ENCODE measurements at places on chromosomes 7 and 10. TPM values are rescaled to one million over a fixed set of nuclear protein-coding genes. Genes with fewer than 3 reads are reported as not detected.

The C10orf53 gene
- not detected for total RNA-seq

The CALD1 gene
- total RNA-seq: 0.40 TPM

The ATOH7 gene
- not detected for total RNA-seq

The ZC3HAV1L gene
- 8.7 TPM for total RNA-seq

The GPRIN2 gene
- total RNA-seq: not detected

The PTPN20 gene
- total RNA-seq: 0.67 TPM

The UPF2 gene
- total RNA-seq: 55.1 TPM

The GSAP gene
- 15.9 TPM for total RNA-seq

The GIMAP8 gene
- 10.2 TPM for total RNA-seq

The RNF148 gene
- not detected for total RNA-seq

The GIMAP5 gene
- total RNA-seq: 75.5 TPM

The CYP51A1 gene
- 62.5 TPM for total RNA-seq

The MINDY4 gene
- total RNA-seq: 2.5 TPM

The TNKS2 gene
- 31.7 TPM for total RNA-seq

The SCART1 gene
- 2.0 TPM for total RNA-seq

The NRG3 gene
- total RNA-seq: not detected

The DEPP1 gene
- 0.53 TPM for total RNA-seq

The DMBT1 gene
- not detected for total RNA-seq

The CCL26 gene
- total RNA-seq: not detected

The MYH16 gene
- total RNA-seq: not detected
